ENCODE measurements at places on chromosomes 1 and 21.
A peak's percentile ranks its signal among the peaks of the same experiment; 100 is the strongest.

GRCh38 chr1:220239966-220240365, 32.3 kb downstream of the RAB3GAP2 start:
- DNase-seq = no peak

GRCh38 chr1:113684153-113684541, 75.1 kb downstream of the PHTF1 start:
- DNase-seq = peak; percentile 54

DNA sequence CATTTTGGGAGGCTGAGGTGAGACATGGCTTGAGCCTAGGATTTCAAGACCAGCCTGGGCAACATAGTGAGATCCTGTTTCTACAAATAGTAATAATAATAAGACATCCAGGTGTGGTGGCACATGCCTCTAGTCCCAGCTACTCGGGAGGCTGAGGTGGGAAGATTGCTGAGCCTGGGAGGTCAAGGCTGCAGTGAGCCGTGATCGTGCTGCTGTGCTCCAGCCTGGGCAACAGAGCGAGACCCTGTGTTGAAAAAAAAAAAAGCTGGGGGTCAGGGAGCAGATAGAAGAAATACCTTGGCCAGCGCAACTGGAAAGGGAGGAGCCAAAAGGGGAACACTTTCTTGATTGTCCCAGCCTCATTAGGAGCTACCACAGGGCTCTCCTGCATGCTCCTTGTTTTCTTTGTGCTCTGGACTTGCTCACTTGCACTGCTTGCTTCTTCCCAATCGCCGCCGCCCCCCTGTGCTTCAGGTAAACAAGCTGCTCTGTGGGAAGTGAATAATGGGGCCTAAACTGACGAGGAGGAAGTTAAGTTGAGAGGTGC, 31.1 kb downstream of the PBX1 start:
- DNase-seq = no peak

- peak; percentile 84 for DNase-seq
These were observed 80.9 kb downstream of the COLGALT2 start for GRCh38 chr1:183956559-183957188.

DNA sequence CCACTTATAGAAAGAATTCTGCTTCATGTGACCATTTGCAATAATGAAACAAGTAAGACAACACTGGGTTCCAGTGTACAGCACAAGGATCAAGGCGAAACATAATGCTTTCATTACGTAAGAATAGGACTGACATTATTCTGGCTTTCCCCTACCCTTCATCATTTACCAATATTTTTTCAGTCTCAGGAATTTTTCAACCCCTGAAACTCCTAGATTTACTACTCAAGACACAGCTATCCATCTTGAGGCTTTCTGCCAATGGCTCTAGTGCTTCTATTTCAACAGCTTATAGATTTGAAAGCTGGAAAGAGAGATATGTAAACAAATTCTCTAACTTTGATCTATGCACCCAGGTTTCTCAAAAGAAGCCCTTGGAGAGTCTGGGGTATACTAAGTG, 48.4 kb downstream of the WLS start:
- no peak for DNase-seq

DNA sequence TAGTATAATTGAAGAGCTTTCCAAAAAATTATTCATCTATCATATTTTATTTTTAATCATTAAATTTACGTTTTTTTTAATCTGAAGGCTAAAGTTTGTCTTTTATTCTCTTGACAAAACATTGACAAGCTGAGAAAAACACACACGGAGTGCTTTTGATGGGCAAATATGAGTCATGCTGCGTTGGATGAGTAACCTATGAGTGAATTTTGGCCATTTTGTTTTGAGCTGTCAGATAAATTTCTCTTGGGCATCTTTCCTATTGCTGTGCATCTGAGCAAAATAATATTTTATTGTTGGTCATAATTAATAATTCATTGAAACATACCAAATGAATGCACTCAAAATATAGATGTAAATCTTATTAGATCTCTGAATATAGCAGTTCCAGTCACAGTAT, 1144.1 kb upstream of the ADGRL2 start:
- no peak for DNase-seq

GRCh38 chr21:19807201-19807600, 1191.0 kb upstream of the NCAM2 start:
- DNase-seq = no peak

GRCh38 chr1:225896937-225897549, 8.1 kb upstream of the LEFTY1 start:
- DNase-seq = no peak

- no peak for DNase-seq
These were observed 29.1 kb upstream of the PLA2G4A start for GRCh38 chr1:186799689-186800054.

DNA sequence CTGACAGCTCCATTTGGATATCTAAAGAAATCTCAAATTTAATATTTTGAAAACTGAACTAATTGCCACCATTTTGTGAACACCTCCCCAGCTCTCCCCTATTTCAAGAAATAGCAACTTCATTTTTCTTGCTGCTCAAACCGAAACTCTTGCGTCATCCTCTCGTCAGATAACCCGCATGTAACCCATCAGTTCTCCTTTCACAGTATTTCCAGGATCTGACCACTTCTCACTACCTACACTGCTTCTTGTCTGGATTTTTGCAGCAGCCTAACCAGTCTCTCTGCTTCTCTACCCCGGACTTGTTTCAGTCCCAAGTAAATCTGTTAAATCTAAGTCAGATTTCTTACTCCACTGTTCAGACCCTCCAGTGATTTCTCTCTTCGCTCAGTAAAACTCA, 75.6 kb downstream of the MTR start:
- no peak for DNase-seq

GRCh38 chr1:239733995-239734394, 347.6 kb downstream of the CHRM3 start:
- DNase-seq = no peak

DNA sequence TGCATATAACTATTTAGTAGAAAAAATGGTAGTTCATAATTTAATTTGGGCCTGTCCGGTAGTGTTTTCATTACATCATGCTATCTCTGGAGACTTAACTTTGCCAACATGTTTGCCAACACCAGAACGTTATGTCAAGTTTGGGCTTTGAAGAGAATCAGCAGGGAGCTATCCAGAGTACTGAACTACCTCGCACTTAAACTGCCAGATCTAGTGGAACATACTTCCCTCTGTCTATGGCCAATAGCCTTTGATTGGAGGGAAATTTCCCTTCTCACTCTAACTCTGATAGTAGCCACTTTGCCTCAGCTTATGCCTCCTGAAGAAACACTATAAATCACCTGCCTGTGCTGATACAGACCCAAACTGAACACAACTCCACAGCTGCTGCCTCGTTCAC, 10.0 kb downstream of the LRRC53 start:
- DNase-seq = peak; percentile 58

- no peak for DNase-seq
These were observed 373.8 kb downstream of the LMO4 start for GRCh38 chr1:87702455-87702854.

DNA sequence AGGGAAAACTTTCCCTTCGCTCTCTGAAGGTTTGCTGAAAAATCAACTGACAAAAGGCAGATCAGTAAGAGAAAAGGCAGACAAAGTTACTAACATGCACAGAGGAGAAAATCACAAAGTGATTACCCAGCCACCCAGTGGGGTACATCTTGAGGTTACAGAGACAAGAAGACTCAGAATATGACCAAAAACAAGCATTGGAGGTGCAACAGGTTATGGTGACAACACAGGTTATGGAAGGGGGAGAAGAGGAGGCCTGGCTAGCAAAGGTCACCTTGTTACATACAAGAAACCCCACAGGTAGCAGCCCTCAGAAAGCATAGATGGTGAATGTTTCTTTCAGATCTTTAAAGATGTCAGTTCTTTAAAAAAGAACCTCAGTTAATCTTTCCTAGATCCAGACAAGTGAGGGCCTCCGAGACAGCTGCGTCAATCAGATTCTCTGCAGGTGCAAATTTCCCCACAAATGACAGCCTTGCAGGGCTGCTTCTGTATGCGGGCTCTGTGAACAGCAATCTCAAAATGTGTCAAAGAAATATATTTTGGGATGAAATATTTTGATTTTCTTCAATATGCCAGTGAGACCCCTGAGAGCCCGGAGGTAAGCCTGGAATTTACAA, 207.6 kb upstream of the RAB4A start:
- DNase-seq = no peak

DNA sequence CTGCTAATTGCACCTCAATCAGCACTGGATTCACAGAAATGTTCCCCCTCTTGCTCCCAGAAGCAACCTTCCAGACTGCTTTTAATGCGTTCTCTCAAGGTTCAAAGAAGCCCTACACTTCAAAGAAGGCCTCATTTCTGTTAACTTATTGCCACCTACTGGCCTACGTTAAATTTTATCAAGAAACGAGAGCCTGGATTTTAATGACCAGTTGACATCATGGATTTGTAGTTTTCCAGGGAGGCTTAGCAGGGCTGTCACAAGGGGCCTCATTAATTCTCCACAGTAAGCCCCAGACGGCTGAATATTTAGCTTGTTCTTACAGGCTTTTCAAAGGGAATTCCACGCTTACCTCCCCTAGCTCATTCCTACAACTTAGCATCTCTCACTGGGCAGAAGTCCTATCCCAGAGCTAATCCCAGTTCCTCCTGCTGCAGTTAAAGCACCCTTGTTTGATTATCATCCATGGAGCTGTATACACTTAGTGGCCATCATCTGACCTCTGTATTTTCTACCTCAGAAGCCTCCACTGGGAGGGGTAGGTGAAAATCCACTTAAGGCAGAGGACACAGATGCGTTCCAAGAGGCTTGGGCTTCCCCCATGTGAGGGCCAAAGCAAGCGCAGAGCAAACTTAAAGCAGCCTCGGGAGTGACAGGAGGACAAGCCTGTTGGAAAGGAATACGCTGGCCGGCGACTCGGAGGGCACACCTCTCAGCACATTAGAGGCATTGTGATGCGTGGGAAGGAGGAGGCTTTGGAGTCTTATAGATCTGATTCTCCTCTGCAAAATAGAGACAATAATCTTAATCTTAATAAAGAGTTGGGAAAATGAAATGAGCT, 32.2 kb upstream of the CYP4X1 start:
- no peak for DNase-seq

- peak; percentile 72 for DNase-seq
These were observed at the start of gene SLC6A9 for GRCh38 chr1:44031252-44032169. SLC6A9 (minus strand) TSS chr1:44031462; CDS start chr1:44024277, 7,185 bp downstream.

DNA sequence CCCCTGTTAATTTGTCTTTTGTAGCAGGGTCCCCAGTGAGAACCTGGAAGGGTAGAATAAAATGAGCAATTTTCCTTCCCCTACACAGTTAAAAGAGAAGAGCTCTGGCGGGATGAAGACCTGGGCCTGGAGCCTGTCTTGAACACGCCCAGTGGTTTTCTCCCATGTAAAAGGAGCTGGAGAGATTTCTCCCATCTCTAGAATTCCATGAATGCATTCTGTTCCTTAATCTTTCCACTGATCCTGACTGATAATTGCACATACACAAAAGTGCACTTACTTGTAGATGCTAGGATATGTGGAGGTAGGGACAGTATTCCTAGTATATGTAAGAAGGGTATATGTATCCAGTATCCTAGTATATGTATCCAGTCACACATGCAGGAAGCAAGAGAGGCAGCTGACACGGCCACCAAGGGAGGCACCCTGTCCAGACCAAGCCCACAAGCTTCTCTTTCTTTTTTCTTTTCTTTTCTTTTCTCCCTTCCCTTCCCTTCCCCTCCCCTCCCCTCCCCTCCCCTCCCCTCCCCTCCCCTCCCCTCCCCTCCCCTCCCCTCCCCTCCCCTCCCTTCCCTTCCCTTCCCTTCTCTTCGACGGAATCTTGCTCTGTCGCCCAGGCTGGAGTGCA, 11.9 kb upstream of the PKNOX1 start:
- no peak for DNase-seq

- no peak for DNase-seq
These were observed 25.6 kb downstream of the XCL2 start for GRCh38 chr1:168518201-168518689.

DNA sequence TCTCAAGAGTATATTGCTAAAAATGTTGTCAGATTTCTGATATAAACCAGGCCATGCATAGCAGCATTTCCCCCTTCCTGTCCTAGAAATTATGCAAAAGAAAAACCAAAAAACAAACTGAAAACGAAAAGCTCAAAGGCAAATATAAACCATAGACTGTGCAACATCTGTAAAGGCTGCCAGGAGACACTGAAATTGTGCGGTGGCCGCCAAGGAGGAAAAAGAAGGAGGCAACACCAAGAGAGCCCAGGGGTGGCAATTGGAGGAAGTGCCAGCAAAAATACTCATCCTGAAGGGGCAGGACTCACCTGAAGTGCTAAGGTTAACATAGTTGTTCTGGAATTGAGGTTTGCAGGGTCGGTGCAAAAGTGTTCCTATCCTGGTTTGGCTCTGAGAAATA, 92.0 kb downstream of the RWDD3 start:
- no peak for DNase-seq

- DNase-seq = no peak
These were observed 104.7 kb downstream of the DISC1 start for GRCh38 chr1:231731268-231731667.

DNA sequence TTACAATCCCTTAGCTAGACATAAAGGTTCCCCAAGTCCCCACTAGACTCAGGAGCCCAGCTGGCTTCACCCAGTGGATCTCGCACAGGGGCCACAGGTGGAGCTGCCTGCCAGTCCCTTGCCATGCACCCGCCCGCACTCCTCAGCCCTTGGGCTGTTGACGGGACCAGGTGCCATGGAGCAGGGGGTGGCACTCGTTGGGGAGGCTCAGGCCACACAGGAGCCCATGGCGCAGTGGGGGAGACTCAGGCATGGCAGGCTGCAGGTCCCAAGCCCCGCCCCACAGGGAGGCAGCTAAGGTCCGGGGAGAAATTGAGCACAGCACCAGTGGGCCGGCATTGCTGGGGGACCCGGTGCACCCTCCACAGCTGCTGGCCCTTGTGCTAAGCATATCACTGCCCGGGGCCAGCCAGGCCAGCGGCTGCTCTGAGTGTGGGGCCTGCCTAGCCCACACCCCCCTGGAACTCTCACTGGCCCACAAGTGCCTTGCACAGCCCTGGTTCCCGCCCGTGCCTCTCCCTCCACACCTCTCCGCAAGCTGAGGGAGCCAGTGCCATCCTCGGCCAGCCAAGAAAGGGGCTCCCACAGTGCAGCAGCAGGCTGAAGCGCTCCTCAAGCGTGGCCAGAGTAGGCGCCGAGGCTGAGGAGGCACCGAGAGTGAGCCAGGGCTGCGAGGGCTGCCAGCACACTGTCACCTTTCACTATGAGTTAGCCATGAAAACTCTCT, 117.8 kb downstream of the LIPI start:
- no peak for DNase-seq

DNA sequence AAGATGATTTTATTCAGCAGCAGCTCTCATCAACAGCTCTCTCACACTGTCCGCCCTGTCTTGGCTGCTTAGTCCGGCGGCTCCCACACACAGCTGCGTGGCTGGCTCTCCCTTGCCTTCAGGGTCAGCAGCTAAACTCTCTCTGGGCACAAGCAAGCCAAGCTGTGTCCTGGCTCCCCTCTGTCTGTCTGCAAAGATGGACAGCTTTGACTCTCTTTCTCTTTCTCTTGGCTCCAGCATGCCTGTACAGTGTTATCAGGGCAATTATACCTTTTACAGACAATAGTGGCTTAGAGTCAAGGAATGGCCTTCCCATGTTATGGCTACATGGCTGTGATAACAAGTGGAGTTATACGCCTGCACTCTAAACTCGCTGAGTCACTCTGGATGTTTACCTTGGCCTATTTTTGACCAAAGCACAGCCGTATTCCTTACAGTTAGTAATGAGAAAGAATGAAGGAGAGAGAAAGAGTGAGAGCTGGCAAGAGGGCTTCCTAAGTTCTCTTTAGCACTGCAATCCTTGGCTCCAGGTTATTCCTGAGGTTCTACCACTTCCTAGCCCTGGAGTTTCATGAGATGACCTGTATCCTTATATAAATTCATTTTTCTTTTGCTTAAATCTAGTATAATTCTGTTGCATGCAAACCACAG, 59.9 kb upstream of the ZSWIM5 start:
- DNase-seq = peak; percentile 91

Measured in fibroblast of pulmonary artery (primary cell).